Memory B cell (primary cell): ENCODE measurements at places on chromosomes 13 and 19.
A peak's percentile ranks its signal among the peaks of the same experiment; 100 is the strongest.

- H3K4me3 ChIP-seq: no peak overlapping the region
- peaks cover 21% of the 10 kb centered on the region for H3K27me3 ChIP-seq
- H3K4me1 ChIP-seq: peaks cover 7% of the 10 kb centered on the region
- no peaks in the 10 kb centered on the region for H3K36me3 ChIP-seq
- H3K27ac ChIP-seq: no peak overlapping the region
These were observed 8.5 kb upstream of the SYT5 start for GRCh38 chr19:55188625-55189024.

DNA sequence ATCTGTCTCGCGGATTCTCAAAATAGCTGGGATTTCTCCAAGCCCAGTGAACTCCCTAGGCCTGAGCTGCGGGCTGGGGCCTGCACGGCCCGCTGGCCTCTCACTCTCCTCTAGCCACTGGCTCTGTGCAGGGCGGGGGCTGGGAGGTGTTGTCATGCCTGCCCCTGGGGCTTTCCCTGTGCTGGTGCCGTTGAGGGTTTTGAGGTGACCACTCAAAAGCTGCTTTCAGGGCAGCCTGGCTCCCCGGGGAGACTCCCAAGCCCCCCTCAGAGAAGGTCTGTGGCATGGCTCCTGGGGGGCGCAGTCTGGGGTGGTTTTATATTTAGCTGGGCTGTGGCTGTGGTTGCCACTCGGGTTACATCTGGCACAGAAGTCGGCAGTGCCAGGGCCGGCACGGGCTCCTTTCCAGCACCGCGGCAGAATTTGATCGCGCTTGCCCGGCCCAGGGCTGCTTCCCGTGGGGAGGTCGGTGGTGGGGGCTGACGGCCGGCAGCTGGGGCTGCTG lies 10.0 kb downstream of the NDUFB7 start:
- no peak overlapping the region for H3K27ac ChIP-seq
- peaks cover 6% of the 10 kb centered on the region for H3K36me3 ChIP-seq
- peaks cover 6% of the 10 kb centered on the region for H3K4me1 ChIP-seq
- no peaks in the 10 kb centered on the region for H3K27me3 ChIP-seq

DNA sequence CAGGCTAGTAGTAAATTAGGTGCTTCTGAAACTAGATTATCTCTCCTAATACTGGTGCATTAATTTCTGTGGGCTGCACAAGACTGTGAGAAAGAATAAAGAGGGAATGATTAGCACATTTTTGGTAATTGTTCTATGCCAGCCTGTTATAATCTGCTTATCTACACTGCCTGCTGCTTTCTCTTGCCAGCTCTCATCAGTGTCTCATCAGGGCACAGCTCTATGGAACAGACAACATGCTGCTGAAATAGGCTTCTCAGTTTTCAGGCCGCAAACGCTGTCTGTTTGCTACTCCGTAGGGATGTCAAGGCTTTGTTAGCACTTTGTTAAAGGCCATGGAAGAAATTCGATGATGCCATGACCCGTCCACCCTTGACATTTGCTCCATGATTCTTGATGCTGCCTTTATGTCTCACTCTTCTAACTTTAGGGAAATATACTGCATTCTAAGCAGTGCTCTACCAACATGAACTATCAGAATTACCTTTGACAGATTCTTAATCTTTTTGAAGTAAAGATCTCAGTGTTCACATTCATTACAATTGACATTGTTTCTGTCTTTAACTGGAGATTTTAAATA lies 84.0 kb upstream of the PRR20A start:
- no peaks in the 10 kb centered on the region for H3K27me3 ChIP-seq
- H3K27ac ChIP-seq: no peak overlapping the region
- H3K4me3 ChIP-seq: no peak overlapping the region
- no peak for DNase-seq
- H3K36me3 ChIP-seq: no peaks in the 10 kb centered on the region

- H3K4me3 ChIP-seq: no peak overlapping the region
- H3K27me3 ChIP-seq: no peaks in the 10 kb centered on the region
- DNase-seq: no peak
- no peaks in the 10 kb centered on the region for H3K4me1 ChIP-seq
- H3K36me3 ChIP-seq: no peaks in the 10 kb centered on the region
- no peak overlapping the region for H3K27ac ChIP-seq
These were observed 367.2 kb downstream of the ZNF536 start for GRCh38 chr19:30739394-30739793.

- H3K27ac ChIP-seq: no peak overlapping the region
- DNase-seq: no peak
These were observed 8.2 kb downstream of the VWA8 start for GRCh38 chr13:41952749-41953148.

GRCh38 chr13:62038214-62038613 lies 622.6 kb upstream of the PCDH20 start:
- no peak overlapping the region for H3K27ac ChIP-seq
- H3K4me1 ChIP-seq: no peaks in the 10 kb centered on the region
- DNase-seq: no peak
- H3K36me3 ChIP-seq: no peaks in the 10 kb centered on the region

- no peak overlapping the region for H3K27ac ChIP-seq
- H3K36me3 ChIP-seq: peaks cover 16% of the 10 kb centered on the region
- H3K27me3 ChIP-seq: no peaks in the 10 kb centered on the region
- no peak overlapping the region for H3K4me3 ChIP-seq
- no peak for DNase-seq
- H3K4me1 ChIP-seq: peaks cover 20% of the 10 kb centered on the region
These were observed 7.1 kb downstream of the GPR108 start for GRCh38 chr19:6730153-6730804.

DNA sequence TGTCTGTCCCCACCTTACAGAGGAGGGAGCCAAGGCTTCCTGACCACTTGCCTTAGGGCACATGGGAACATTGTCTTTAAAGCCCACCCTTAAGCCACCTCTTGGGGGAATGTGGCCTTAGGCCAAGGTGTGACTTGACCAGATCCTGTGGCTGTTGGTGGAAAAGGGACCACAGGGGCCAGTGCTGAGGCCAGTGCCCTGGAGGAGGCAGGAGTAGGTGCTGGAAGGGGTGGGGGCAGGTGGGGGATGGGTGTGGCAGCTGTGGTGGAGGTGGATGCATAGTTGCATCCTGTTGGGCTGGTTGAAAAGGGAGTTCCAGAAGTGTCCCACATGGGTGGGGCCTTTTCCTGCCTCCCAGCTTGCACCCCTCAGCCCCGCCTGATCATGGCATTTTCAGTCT lies 44.8 kb downstream of the DNM2 start:
- peak overlapping the region; percentile 87 for H3K27ac ChIP-seq
- peaks cover 12% of the 10 kb centered on the region for H3K36me3 ChIP-seq
- no peaks in the 10 kb centered on the region for H3K27me3 ChIP-seq
- peak overlapping the region; percentile 51 for H3K4me3 ChIP-seq

GRCh38 chr13:48094404-48094780 lies 512 bp downstream of the MED4 start:
- peak overlapping the region; percentile 94 for H3K27ac ChIP-seq
- H3K27me3 ChIP-seq: peaks cover 1% of the 10 kb centered on the region
- peaks cover 23% of the 10 kb centered on the region for H3K4me1 ChIP-seq
- DNase-seq: no peak
- H3K36me3 ChIP-seq: peaks cover 2% of the 10 kb centered on the region

GRCh38 chr13:36875431-36875830 lies 44.6 kb downstream of the SMAD9 start:
- peaks cover 5% of the 10 kb centered on the region for H3K27me3 ChIP-seq
- no peaks in the 10 kb centered on the region for H3K36me3 ChIP-seq
- no peak overlapping the region for H3K4me3 ChIP-seq
- no peak for DNase-seq
- H3K4me1 ChIP-seq: no peaks in the 10 kb centered on the region

GRCh38 chr13:61149331-61149730 lies 266.3 kb downstream of the PCDH20 start:
- DNase-seq: no peak
- H3K27me3 ChIP-seq: no peaks in the 10 kb centered on the region
- H3K4me1 ChIP-seq: no peaks in the 10 kb centered on the region
- no peak overlapping the region for H3K27ac ChIP-seq
- H3K36me3 ChIP-seq: no peaks in the 10 kb centered on the region

GRCh38 chr13:22629374-22629773 lies 551.4 kb upstream of the SGCG start:
- DNase-seq: no peak
- H3K36me3 ChIP-seq: no peaks in the 10 kb centered on the region
- no peaks in the 10 kb centered on the region for H3K4me1 ChIP-seq
- no peak overlapping the region for H3K27ac ChIP-seq

DNA sequence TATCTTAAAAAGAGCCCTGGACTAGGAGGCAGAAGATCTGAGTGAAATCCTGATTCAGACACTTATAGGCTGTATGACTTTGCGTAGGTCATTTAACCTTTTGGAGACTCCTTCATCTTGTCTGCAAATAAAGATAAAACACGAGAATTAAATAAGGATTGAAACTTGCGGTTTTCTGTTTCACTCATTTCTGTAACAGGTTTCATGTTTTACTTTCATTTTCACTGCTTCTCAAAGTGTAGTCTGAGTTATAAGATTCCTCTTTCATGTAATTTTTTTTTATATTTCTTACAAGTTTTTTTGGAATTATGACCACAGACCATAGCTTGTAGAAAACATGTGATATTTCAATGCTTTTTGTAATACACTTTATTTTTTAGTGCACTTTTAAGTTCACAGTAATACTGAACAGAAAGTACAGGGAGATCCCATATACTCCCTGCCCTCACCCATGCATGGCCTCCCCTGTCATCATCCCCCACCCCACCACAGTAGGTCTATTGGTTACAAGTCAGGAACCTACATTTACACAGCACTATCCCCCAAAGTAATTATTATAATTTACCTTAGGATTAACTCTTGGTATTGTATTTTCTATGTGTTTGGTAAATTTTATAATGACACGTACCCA lies 174.6 kb downstream of the ITGBL1 start:
- peaks cover 26% of the 10 kb centered on the region for H3K4me1 ChIP-seq
- no peaks in the 10 kb centered on the region for H3K27me3 ChIP-seq
- peak overlapping the region; percentile 69 for H3K27ac ChIP-seq
- DNase-seq: no peak
- no peaks in the 10 kb centered on the region for H3K36me3 ChIP-seq

DNA sequence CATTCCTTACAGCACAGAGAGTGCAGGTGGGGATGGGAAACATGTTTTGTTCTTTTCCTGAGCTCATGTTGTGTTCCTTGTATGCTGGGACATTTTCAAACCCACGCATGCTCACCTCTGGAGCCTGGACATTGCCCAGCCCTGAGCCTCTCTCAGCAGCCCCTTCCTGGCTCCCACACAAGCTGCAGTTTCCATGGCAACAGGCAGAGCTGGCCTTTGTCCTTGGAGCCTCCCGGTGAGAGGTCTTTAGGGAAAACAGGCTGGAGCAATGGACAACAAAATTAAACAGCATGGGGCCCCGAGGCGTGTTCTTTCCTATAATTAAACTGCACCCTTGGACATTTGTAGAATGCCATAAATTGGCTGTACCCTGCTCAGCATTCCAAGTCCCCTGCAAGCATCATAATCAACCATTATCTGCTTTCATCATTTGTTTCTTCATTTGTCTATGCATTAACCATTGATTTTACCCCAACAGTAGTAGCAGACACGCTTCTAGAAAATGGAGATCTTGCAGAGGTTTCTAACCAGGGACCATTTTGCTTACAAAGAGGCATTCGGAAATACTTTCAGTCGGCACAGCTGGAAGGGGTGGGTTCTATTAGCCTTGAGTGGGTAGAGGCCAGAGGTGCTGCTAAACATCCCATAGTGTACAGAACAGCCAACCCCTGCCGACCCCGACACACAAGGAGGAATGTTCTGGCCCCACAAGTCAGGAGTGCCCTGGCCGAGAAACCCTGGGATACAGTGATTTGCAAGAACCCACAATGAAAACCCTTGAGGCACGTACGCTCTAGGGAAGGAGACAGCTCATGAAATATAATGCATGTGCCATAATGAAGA lies 133.4 kb upstream of the PEG3 start:
- DNase-seq: no peak
- H3K4me1 ChIP-seq: no peaks in the 10 kb centered on the region
- no peaks in the 10 kb centered on the region for H3K27me3 ChIP-seq
- no peak overlapping the region for H3K4me3 ChIP-seq
- H3K36me3 ChIP-seq: peaks cover 3% of the 10 kb centered on the region
- no peak overlapping the region for H3K27ac ChIP-seq

DNA sequence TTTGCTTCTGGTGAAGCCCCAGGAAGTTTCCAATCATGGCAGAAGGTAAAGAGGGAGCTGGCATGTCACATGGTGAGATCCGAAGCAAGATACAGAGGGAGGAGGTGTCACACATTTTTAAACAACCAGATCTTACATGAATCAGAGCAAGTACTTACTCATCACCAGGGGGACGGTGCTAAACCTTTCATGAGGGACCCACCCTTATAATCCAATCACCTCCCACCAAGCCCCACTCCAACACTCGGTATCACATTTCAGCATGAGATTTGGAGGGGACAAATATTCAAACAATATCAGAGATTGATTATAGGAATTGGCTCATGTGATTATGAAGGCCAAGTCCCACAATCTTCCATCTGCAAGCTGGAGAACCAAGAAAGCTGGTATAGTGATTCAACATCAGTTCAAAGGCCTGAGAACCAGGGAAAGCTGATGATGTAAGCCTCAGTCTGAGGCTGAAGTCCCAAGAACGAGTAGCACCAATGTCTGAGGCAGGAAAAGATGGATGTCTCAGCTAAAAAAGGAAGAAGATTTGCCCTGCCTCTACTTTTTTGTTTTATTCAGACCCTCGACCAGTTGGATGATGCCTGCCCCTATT lies 58.6 kb upstream of the WDFY2 start:
- H3K36me3 ChIP-seq: peaks cover 3% of the 10 kb centered on the region
- DNase-seq: no peak
- no peak overlapping the region for H3K27ac ChIP-seq
- peaks cover 9% of the 10 kb centered on the region for H3K4me1 ChIP-seq
- peaks cover 1% of the 10 kb centered on the region for H3K27me3 ChIP-seq
- no peak overlapping the region for H3K4me3 ChIP-seq

GRCh38 chr13:98586400-98587345 lies 9.8 kb upstream of the STK24 start:
- no peak for DNase-seq
- no peaks in the 10 kb centered on the region for H3K4me1 ChIP-seq
- no peak overlapping the region for H3K4me3 ChIP-seq
- no peak overlapping the region for H3K27ac ChIP-seq
- no peaks in the 10 kb centered on the region for H3K36me3 ChIP-seq

GRCh38 chr13:60001889-60002288 lies 161.8 kb downstream of the DIAPH3 start:
- no peak overlapping the region for H3K4me3 ChIP-seq
- no peaks in the 10 kb centered on the region for H3K36me3 ChIP-seq
- no peaks in the 10 kb centered on the region for H3K27me3 ChIP-seq
- H3K4me1 ChIP-seq: no peaks in the 10 kb centered on the region

- DNase-seq: no peak
- peaks cover 26% of the 10 kb centered on the region for H3K36me3 ChIP-seq
- H3K4me3 ChIP-seq: peak overlapping the region; percentile 81
- H3K4me1 ChIP-seq: peaks cover 66% of the 10 kb centered on the region
These were observed 5.8 kb downstream of the EGLN2 start for GRCh38 chr19:40804783-40805242.
